ENCODE measurements at places on chromosomes 3 and 15. TPM values are rescaled to one million over a fixed set of nuclear protein-coding genes. Genes with fewer than 3 reads are reported as not detected.

The CHRM5 gene
- not detected for total RNA-seq

The USP50 gene
- total RNA-seq = not detected

The CADPS gene
- total RNA-seq = not detected

The CP gene
- not detected for total RNA-seq

The PGBD4 gene
- total RNA-seq = 1.5 TPM

The ZNF148 gene
- total RNA-seq = 21.4 TPM

The LRRK1 gene
- 11.2 TPM for total RNA-seq

The POPDC2 gene
- total RNA-seq = 1.3 TPM

The EPHA3 gene
- total RNA-seq = 0.34 TPM

The SMCO1 gene
- not detected for total RNA-seq

The MRPL46 gene
- total RNA-seq = 19.8 TPM

The CAPN3 gene
- total RNA-seq = 4.1 TPM

The TMC3 gene
- not detected for total RNA-seq

The SLC35A5 gene
- total RNA-seq = 30.2 TPM

The CSTA gene
- total RNA-seq = not detected

The CFAP20DC gene
- 6.7 TPM for total RNA-seq

The ATP13A4 gene
- 0.34 TPM for total RNA-seq

The FAM107A gene
- 74.4 TPM for total RNA-seq

The PIF1 gene
- 7.5 TPM for total RNA-seq

The LRRC31 gene
- total RNA-seq = not detected

The APPL1 gene
- total RNA-seq = 24.5 TPM

The HIGD2B gene
- total RNA-seq = not detected

The STARD9 gene
- total RNA-seq = 18.2 TPM

The ERICH6 gene
- not detected for total RNA-seq

The ZMAT3 gene
- 64.3 TPM for total RNA-seq

The PTPRG gene
- total RNA-seq = 30.5 TPM

The CHRNA7 gene
- total RNA-seq = 4.8 TPM

The TRH gene
- not detected for total RNA-seq

The PLIN1 gene
- total RNA-seq = not detected

The MUC20 gene
- total RNA-seq = 0.10 TPM

The SLC6A1 gene
- total RNA-seq = not detected

The GUCA1C gene
- not detected for total RNA-seq

The HDGFL3 gene
- 42.0 TPM for total RNA-seq

The SHC4 gene
- 2.8 TPM for total RNA-seq

The PRR23A gene
- total RNA-seq = not detected

The AMOTL2 gene
- 125 TPM for total RNA-seq

The CCR1 gene
- not detected for total RNA-seq

The DUOXA1 gene
- not detected for total RNA-seq

The STRIT1 gene
- not detected for total RNA-seq

The OIP5 gene
- 2.5 TPM for total RNA-seq

The CLCN2 gene
- total RNA-seq = 3.3 TPM

The PLA2G4E gene
- not detected for total RNA-seq

The GOLGA6L7 gene
- total RNA-seq = not detected

The GOLGA6L22 gene
- total RNA-seq = not detected

The CCDC9B gene
- total RNA-seq = 11.8 TPM

The IL20RB gene
- 1.6 TPM for total RNA-seq

The PLAAT1 gene
- 5.2 TPM for total RNA-seq

The SLC24A5 gene
- not detected for total RNA-seq

The KCNMB2 gene
- 0.39 TPM for total RNA-seq

The LXN gene
- 121 TPM for total RNA-seq

The TNFAIP8L3 gene
- total RNA-seq = 19.1 TPM

The CTXN2 gene
- not detected for total RNA-seq

The FSIP1 gene
- 0.73 TPM for total RNA-seq

The TMOD2 gene
- total RNA-seq = 11.4 TPM

The CELSR3 gene
- total RNA-seq = 2.2 TPM

The MNS1 gene
- 0.53 TPM for total RNA-seq

The PPP1R14D gene
- not detected for total RNA-seq

Measured in glomerular endothelial cell (primary cell).